ENCODE measurements at places on chromosomes 12 and 14.
A peak's percentile ranks its signal among the peaks of the same experiment; 100 is the strongest.

GRCh38 chr14:65709576-65709975 is 297.0 kb downstream of the FUT8 start:
- DNase-seq = no peak

DNA sequence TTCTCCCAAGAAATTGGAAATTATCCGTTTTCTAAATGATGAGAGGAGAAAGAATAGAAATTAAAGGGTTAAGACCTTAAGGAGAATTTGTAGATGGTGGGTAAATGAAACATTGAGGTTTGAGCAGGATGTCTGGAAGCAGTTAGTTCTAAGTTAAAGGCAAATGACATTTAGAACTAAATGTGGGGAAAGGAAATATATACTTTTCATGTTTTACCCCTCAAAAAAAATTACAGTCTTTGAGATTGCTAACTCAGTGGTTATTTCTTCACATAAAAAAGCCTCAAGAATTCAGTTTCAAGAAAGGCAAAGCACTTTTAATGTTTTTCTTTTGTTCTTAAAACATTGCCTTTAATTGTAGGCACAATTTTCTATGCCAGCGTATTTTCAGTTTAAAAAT is 114.0 kb downstream of the PLEKHA5 start:
- no peak for DNase-seq

- no peak for DNase-seq
Measured at GRCh38 chr14:22903742-22904087, 15.2 kb downstream of the RBM23 start.

GRCh38 chr12:93441081-93441616 is 598 bp downstream of the UBE2N start:
- DNase-seq = peak; percentile 11

DNA sequence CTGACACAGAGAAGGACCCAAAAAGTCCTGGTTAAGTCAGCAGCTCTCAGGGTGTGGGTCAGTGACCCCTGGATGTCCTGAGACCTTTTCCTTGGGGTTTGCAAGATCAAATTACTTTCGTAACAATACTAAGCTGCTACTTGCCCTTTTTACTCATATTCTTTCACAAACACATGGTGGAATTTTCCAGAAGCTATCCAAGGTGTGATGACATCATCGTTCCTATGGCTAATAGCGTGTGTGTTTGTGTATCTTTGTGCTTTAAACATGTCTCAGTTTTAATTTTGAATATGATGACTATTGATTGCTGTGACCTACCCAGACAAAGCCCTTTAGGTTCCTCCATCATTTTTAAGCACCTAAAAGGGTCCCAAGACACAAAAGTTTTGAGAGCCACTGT is 176.2 kb downstream of the PHETA1 start:
- DNase-seq = no peak

GRCh38 chr14:70663707-70664179 is 22.0 kb downstream of the TTC9 start:
- no peak for DNase-seq

DNA sequence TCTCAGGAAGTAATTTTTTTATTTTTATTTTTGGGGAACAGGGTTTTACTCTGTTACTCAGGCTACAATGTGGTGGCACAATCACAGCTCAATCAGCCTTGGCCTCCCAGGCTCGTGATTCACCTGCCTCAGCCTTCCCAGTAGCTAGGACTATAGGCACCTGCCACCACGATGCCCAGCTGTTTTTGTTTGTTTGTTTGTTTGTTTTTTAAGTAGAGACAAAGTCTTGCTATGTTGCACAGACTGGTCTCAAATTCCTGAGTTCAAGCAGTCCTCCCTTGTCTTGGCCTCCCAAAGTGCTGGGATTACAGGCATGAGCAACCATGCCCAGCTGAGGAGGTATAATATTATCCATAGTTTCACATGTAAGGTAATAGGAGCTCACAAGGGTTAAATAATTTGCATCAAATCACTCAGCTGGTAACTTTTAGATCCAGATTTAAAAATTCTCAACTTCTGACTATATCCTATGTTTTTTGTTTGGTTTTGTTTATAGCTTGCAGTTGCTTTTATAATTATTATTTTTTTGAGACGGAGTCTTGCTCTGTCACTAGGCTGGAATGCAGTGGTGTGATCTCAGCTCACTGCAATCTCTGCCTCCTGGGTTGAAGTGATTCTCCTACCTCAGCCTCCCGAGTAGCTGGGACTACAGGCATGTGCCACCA is 629.3 kb downstream of the DIO2 start:
- DNase-seq = no peak

DNA sequence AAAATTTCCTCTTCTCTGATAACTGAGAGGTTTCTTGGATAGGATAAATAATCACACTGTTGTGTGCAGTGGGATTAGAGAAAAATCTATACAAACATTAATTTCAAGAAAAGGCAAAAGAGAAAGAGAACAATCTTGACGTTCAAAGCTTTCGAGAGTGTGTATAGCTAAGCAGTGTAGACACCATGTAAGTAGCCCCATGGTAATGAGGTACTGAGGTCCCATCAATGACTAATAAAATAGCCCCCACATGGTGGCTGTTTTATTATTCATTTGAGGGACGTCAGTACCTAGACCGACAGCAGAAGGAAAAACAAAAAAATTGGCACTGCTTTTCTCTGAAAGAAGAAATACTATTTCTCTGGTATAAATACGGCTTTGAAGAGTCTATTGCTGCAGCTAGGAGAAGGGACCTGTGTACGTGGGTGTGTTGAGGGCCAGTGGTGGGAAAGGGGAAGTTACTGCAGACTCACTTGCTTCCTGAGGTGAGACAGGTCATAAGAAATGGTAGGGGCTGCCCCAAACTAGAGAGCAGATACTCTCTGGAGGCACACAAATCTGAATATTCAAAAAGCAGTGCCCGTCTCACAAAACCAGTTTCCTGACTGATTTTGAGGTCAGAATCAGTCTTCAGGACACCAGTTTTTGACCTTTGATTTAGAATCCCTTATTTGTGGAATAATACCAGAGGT is 339.8 kb downstream of the EMP1 start:
- DNase-seq = no peak

DNA sequence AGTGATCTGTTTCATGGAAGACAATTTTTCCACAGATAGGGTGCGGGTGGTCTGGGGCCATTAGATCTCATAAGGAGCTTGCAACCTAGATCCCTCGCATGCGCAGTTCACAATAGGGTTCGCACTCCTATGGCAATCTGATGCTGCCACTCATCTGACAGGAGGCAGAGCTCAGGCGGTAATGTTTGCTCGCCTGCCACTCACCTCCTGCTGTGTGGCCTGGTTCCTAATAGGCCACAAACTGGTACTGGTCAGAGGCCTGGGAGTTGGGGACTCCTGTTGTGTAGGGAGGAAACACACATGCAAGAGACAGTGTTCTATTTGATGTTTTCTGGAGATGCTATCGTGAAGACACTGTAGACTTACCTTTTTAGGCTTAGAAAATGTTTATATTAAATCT is 77.0 kb upstream of the FGD4 start:
- DNase-seq = no peak

DNA sequence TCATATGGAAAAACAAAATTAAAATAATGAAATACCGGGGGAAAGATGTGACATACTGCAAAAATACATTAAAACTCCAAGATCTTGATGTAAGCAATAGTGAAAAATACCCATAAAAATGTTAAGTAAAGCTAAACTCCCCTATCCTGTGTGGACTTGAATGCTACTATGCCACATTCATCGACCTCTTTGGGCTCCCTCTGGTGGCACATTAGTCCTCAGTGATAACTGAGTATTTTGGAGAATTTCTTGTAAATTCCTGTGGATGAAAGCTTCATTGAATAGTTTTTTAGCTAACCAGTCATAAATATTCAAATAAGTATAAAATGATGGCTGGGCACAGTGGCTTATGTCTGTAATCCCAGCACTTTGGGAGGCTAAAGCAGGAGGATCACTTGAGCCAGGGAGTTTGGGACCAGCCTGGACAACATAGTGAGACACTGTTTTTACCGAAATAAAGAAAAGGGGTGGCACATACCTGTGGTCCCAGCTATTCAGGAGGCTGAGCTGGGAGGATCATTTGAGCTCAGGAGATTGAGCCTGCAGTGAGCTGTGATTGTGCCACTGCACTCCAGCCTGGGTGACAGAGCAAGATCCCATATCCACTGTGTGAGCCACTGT is 42.4 kb upstream of the SGPP1 start:
- peak; percentile 20 for DNase-seq

GRCh38 chr14:72894623-72895378 is 900 bp upstream of the DPF3 start:
- no peak for DNase-seq

GRCh38 chr12:95613021-95613420 is 61.7 kb upstream of the USP44 start:
- no peak for DNase-seq

- DNase-seq = no peak
Measured at GRCh38 chr14:55279384-55279783, 8.2 kb downstream of the FBXO34 start.

- DNase-seq = no peak
Measured at GRCh38 chr12:2061402-2061801, 8.6 kb downstream of the CACNA1C start.

GRCh38 chr12:117018685-117019084 is 80.5 kb downstream of the TESC start:
- DNase-seq = no peak

DNA sequence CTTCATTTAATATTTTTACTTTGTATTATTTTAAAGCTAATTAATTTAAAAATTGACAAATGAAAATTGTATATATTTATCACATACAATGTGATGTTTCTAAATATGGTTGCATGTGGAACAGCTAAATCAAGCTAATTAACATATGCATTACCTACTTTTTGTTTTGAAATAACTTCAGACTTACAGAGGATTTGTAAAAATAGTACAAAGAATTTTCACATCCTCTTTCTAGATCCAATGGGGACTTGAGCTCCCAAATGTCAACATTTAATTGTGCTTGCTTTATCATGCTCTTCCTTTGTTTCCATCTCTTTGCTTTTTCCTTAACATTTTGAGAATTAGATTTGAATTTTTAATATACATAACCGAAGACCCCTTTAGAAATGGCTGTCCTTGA is 6.6 kb downstream of the DCD start:
- peak; percentile 84 for DNase-seq

DNA sequence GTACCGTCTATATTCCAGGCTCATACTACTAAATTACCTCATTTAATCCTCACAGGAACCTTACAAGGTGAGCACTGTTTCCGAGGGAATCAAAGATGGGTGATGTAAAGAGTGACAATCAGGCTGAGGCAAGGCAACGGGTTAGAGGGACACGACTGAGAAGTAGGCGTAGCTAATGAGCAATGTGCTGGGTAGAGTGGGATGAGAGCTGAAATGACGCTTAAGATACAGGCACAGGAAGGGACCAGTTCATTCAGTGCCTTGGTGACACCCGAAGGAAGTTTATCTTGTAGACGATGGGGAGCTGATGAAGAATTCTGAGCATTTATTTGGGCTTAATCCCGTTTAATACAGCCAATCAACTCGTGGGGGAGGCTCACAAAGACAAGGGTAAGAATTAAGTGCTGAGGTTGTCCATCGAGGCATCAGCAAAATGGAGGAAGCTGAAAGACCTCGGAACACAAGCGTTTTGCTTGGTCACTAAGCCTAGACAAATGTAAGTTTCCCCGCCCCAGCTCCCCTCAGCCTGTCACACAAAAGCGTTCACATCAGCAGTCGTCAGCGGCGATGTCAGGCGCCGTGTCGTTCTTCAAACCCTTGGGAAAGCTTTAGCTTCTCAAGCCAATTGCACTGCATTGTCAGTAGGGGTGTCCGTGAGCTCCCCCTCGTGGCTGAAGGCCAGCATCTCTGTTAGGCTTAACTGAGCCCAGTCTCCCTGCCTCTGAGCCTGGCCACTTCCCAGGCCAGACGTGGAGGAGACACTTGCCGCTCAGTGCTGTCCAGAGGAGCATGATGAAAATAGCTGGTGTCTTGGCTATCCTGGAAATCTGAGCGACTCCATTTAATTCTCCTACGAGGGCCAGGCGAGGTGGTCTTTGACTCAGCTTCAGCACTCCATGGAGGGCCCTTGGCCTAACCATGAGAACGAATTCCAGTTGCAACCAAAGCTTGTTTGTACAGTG is 288.5 kb upstream of the G2E3 start:
- peak; percentile 56 for DNase-seq

DNA sequence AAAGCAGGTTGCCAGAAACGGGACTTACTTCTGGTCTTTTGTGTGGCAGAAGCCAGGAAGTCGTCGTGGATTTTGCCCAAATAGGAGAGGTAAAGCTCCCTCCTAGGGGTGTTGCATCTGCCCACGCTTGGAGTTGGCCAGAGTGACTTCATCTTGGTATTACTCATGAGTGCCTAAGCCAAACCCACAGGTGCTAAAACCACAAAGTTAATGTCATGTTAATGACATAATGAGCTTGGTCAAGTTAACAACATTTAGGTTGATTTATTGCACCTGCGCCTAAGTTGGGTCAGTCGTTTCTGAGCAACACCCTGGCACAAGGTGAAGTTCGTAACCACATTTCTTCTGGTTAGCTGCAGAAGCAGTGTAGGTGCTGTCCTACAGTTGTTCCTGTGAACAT is 225.2 kb downstream of the FUT8 start:
- DNase-seq = peak; percentile 17

- DNase-seq = no peak
Measured at GRCh38 chr12:63900922-63901793, 56.7 kb downstream of the SRGAP1 start.
